ENCODE measurements at places on chromosomes 11 and 22.

DNA sequence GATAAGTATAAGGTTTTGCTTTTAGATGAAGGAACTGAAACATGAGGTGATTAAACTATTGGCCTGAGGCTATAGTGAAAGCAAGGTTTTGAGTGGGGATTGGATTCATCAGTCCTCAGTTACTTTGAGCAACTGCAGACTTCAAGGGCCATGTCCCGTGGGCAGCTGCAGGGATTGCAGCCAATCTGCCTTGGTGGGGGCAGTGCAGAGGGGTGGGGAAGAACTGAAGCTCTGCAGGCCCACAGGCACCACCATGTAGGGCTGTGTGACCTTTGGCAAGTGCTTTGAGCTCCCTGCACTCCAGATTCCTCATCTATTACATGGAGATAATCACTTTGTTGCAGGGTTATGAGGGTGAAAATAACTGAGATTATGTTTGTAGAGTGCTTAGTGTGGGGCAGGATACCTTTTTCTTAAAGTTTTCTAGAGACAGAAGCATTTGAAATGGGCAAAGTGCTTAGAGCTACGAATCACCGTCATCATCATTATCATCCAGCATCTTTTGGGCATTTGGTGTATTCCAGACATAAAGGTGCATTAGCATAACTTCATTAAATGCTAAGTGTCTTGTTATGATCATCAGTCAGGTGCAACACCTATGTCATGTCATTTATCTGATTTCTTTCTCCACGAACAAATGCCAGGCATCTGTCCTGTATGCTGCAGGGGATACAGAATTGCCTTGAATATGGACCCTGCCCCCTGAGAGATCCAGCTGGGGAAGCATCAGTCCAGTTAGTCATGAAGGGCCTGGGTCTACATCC is 72.1 kb upstream of the TENM4 start:
- DNase-seq, result no peak

DNA sequence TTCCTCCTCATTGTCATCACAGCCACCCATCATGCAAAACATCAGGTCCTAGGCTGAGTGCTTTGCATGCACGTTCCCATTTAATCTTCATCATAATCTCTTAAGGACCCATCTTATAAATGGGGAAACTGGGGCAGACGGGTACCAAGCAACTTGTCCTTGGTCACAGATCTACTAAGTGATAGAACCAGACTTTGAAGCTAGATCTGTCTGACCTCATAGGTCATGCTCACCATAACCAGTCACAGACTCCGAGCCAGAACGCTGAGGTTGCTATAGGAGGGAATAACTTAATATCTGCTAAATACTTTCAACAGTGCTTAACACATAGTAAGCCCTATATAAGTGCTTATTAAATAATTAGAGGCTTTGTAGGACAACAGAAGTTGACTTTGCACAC is 37.7 kb downstream of the POU2AF3 start:
- no peak for DNase-seq

DNA sequence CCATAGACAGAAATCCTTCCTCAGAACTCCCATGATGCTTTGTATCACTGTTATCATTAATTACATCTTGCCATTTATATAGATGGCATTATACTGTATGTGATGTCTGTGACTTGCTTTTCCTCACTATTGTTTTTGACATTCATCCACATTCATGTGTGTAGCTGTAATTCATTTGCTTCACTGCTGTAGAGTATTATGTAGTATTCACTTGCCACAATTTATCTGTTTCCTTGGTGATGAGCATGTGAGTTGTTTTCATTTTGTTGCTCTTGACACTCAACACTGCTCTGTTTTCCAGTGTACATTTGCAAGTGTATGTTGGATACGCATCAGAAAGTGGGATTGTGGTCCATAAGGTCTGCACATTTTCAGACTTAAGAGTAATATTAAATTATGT is 328.6 kb upstream of the C11orf87 start:
- DNase-seq, result no peak

DNA sequence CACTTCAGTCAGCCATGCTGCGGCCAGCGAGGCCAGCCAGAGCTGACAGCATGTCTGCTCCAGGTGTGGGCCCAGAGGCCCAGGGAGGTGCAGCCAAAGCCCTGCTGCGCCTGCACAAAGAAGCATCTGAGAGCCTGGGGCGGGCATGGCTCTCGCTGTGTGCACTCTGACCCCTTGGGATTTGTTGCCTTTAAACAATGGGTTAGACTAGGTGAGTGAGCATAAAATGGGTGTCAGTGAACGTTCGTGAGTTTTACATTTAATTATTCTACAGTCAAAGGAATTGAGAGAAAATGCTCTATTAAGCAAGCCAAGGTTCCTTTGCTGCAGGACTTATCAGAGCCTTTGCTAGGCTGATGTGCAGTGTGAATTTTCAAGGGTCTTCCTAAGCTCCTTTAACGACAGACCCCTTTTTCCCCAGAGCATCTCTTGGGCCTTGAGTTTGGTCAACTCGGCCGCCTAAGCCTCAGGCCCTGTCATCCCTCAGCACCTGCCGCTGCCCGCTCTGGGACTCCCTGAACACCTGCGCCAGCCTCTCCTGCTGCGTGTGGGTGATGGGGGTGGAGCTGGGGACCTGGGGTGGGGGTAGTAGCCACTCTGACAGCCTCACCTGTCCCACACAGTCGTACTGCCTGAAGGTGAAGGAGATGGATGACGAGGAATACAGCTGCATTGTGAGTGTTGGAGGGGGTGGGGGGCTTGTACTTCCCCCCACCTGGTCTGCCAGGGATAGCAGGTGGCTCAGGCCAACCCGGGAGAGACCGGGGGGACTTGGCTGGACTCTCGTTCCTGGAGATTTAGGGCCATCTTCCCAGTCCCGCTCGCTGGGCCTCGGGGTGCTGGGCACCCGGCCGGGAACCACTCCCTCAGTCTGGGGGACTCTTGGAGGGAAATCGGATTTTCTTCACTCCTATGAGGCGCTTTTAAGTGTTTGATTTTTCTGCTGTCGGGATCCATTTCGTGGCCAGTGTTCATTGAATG is 10.5 kb downstream of the SLC16A8 start:
- no peak for DNase-seq

GRCh38 chr11:14700593-14700992 is 57.0 kb downstream of the PDE3B start:
- DNase-seq, result no peak
